HepG2 (cell line): ENCODE measurements at places on chromosomes 3 and 15. TPM values are rescaled to one million over a fixed set of nuclear protein-coding genes. Genes with fewer than 3 reads are reported as not detected.

- no peak for DNase-seq
Observed at GRCh38 chr3:66527246-66527645, 26.4 kb upstream of the LRIG1 start.

MNS1 gene
- 1.7 and 2.3 TPM in 2 replicates for total RNA-seq

GRCh38 chr3:73409138-73409763 lies 215.5 kb downstream of the PDZRN3 start:
- DNase-seq = no peak

IL17RB gene
- total RNA-seq = 62.7 and 130 TPM in 2 replicates

DNA sequence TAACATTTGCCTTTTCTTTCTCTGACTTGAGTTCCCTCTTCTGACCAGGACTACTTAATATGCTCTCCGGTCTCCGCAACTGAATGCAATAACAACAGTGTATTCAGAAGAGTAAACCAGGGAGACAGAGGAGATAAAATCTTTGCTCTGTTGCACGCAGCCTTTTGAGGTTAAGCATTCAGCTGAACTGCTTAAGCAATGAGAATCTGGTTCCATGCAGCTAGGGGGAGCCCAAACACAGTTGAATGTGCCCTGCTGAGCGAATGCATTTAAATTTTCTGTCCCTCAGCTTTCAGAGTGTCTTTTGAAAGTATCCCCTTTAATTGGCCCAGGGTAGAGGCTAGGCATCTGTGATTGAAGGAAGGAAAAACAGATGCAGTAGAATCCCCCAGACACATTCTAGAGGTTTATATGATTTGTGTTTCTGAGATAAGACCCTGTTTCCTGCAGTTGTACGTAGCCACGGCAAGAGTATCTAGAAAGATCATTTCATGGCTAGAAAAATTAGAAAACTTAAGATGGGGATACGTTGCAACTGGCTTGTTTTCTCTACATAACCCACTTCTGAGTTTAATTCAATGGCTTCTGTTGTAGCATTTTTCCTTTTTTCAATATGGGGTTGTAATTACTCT lies 309.6 kb downstream of the TUSC7 start:
- DNase-seq = peak; percentile 10

DNA sequence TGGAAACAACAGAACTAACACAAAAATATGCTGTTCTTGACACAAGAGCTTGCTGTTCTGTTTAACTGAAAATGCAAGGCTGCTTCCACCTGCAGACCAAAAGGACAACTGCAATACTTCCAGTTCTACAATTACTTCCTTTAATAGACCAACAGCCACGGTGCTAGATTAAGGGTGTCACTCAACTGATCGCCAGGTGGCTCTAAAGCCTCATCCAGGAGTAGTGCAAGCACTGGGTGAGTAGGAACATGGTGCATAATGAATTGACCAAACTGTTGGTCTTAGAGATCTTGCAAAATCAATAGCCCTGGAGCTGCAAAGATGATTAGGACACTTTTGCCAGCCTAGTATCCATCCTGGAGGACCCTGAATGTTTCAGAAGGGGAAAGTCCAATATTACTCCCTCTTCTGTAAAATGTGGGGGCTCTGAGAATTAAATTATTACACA lies 3.6 kb upstream of the CLDN16 start:
- DNase-seq = peak; percentile 83

- no peak for DNase-seq
Observed at GRCh38 chr3:149790268-149790667, 2.1 kb downstream of the ANKUB1 start.

GRCh38 chr15:91611561-91612323 lies 241.8 kb upstream of the SLCO3A1 start:
- no peak for DNase-seq

CCRL2 gene
- total RNA-seq = not detected in 2 replicates

ZNF660 gene
- total RNA-seq = 3.3 and 6.1 TPM in 2 replicates

PFKFB4 gene
- 6.4 and 7.1 TPM in 2 replicates for total RNA-seq

DNA sequence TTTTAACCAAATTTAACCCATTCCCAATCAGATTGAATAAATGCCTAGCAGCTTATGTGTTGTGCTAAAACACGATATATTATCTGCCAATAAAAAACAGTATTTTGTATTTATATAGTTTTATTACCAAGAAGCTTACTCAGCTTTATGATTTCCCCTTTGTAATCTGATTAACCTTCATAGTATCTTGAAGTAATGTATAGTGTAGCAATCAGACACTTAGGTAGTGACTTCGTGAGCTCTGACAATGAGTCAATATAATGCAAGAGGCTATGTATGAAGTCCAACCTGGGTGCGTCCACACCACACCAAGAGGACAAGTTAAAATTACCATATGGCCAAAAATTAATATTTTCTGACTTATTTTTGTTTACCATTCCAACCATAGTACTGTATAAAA lies 2.1 kb upstream of the CNBP start:
- DNase-seq = no peak

DNA sequence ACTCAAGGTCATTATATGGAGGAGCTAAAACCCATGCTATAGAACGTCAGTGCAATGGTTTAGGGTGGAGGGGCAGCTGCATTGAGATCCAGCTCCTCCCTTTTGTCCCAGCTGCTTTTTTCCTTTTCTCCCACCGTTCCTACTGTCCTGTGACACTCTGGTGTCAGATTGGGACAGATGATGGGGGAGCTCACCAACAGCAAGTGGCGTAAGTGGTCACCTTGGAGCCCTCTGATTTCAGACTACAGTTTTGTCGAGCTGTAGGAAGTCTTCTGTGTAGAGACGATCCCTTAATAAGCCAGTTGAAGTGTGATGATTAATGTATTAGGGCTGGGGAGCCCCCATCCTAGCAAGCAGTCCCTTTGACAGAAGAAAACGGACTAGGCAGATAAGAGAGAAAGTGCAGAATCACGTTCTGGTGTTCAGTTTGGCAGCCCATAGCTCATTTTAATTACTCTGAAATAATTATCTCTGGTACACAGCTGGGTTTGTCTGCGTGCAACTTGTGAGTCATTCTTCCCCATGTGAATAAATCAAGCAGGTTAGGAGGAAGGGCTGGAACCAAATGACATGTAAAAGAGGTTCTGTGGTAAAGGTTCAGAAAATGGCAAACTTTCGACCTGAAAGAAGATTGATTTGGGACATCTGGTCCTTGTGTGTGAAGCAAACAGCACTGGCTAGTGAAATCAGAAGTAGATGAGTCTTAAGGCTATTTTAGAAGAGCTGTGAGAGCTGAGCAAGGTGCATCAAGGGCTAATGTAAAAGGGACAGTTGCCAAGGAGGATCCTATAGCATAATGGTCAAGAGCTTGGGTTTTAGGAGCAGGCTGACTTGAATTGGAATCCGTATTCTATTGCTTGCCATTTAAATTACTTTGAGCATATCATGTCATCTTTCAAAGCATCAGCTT lies 241.4 kb downstream of the EDEM1 start:
- no peak for DNase-seq

DUOX1 gene
- total RNA-seq = not detected in 2 replicates
